DMS 273 treated with DMSO at 0.1 percent for 48 hours (cell line): ENCODE measurements at places on chromosomes 11 and 22.

- DNase-seq: no peak
These were observed 14.7 kb downstream of the IGLL1 start for GRCh38 chr22:23565305-23565914.

- peak; percentile 1 for DNase-seq
These were observed 193.5 kb upstream of the PITPNB start for GRCh38 chr22:28112548-28113043.

- no peak for DNase-seq
These were observed 93.8 kb downstream of the ETS1 start for GRCh38 chr11:128493570-128493965.

- no peak for DNase-seq
These were observed 1404.8 kb downstream of the LRRC4C start for GRCh38 chr11:40054631-40055030.

DNA sequence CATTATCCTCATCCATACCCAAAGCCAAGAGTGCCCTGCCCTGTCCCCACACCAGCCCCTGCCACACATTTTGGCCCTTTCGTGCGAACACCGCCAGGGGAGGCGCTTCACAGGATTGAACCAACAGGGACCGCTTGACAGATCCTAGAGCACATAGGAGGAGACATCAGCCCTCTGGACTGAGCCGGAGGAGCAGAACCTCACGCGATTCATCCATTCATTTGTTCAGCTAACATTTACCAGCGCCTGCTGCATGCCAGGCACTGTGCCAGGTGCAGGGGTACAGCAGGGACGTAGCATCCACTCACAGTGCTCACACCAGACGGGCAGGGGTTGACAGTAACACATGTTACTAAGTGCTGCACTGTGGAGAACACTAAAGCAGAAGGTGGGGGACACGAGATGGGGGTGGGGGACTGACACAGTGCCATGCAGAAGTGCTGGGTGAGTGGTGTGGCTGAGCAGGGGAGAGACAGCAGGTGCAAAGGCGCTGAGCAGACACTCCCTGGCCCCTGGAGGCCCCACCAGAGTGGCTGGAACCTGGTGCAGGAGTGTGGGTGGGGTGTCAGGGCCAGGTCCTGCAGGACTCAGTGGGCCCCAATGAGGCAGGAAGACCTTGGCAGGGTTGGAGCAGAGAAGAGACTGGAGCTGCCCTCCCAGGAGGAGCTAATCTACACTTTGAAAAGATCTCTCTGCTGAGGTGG, 3.4 kb downstream of the GNAZ start:
- no peak for DNase-seq

GRCh38 chr11:119367661-119368120, 13.8 kb downstream of the USP2 start:
- no peak for DNase-seq
